CD4-positive, alpha-beta T cell treated with Interferon gamma for 1 hour (primary cell): ENCODE measurements at places on chromosomes 16 and 17.

GRCh38 chr16:85057212-85057889, 29.8 kb downstream of the KIAA0513 start:
- no peak for DNase-seq

DNA sequence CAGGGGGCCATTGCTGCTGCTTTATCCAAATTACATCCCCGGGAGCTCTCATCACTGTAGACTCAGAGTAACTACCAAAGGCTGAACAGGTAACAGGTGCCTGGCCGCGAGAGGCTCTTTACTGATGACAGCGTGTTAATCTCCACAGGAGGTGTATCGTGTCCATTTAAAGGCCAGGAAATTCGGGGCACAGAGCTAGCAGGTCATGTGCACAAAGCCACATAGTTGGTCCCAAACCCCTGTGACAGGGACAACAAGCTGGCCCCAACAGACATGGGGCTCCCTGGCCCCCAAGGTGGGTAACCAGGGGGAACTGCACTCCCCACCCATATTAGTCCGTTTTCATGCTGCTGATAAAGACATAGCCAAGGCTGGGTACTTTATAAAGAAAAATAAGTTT, 55.3 kb upstream of the RBFOX3 start:
- no peak for DNase-seq

- no peak for DNase-seq
Measured at GRCh38 chr16:57270221-57271062, 14.0 kb downstream of the PLLP start.

DNA sequence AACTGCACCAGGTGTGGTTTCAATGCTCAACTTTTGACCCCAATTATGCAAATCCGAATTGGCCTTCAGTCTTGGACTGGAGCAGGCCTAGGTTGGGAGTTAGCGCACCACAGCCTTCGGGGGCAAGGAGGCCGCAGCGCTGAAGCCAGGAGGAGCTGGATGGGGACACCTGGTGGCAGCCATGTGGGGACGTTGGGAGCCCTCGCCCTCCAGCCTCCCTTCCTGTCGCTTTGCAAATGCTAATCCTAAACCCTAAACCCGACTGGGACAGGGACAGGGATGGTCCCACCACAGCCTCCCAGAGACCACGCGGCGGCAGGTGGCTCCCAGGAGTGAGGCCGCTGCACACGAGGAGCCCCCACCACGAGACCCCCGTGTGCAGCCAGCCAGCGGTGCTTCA, 58.7 kb downstream of the KLHDC4 start:
- no peak for DNase-seq

DNA sequence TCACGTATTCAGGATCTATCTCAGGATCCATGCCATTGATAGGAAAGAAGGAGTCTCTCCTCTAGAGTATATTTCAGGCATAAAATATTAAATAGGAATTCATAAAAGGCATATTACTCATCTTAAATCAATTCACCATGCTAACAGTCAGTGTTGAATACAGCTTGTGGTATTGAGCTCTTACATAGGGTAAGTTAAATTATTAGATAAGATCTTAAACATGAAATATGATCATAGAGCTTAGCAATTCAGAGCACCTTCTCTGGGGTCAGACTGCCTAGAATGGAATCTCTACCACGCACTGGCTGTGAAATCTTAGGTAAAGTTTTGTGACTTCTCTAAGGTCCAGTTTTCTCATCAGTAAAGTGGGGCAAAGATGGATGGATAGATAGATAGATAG, 20.7 kb downstream of the MARCHF10 start:
- no peak for DNase-seq

- no peak for DNase-seq
Measured at GRCh38 chr17:21018894-21019293, 23.9 kb downstream of the USP22 start.

GRCh38 chr17:68674029-68674925, 73.1 kb upstream of the FAM20A start:
- no peak for DNase-seq

GRCh38 chr16:27708651-27709050, 158.7 kb downstream of the KATNIP start:
- no peak for DNase-seq

DNA sequence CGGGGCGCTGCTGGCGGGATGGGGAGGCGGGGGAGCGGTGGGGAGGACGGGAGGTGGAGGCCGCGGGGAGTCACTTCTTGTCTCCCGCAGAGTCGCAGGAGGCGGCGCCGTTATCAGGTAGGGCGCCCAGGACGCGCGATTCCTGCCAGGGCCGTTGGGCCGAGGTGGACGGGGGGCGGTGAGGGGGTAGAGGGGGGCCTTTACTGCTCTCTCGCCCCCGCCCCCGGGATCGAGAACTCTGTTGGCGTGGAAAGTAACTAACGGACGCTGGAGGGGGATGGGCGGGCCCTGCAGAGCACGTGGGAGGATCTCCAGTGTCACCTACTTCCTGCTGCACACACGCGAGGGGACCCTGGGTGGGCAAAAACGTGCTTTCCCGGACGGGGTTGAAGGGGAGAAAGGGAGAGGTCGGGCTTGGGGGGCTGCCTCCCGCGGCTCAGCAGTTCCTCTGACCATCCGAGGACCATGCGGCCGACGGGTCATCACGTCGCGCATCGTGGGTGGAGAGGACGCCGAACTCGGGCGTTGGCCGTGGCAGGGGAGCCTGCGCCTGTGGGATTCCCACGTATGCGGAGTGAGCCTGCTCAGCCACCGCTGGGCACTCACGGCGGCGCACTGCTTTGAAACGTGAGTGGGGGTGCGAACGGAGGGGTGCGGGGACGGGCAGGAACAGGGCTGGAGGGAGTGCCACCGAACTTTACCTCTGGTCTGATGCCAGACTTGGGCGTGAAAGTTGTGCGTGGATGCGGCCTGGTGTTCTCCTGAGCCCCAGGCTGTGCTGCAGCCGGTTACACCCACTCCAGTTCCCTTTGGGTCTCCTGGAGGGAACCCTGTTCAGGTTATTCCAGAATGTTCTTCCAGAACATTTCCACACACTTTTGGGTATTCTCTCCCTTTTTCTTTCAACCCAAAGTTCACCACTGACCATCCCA, 569 bp downstream of the PRSS21 start:
- no peak for DNase-seq

DNA sequence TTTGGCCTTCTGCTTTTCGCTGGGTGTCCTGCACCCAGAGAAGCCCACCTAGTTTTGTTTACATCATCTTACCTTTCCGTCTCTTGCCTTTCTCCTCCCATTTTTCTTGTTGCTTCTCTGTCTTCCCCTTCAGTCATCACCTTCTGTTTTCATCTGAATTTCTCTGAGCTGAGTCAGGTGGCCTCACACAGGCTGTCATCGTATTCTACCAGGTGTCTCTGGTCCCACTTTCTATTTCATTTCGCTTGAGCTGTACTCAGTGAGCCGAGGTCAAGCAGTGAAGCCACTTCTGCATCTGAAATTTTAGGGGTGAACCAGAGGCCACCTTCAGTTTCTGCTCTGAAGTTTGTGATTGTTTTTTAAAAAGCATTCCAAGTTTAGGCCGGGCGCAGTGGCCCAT, 9.7 kb downstream of the CRAMP1 start:
- no peak for DNase-seq

DNA sequence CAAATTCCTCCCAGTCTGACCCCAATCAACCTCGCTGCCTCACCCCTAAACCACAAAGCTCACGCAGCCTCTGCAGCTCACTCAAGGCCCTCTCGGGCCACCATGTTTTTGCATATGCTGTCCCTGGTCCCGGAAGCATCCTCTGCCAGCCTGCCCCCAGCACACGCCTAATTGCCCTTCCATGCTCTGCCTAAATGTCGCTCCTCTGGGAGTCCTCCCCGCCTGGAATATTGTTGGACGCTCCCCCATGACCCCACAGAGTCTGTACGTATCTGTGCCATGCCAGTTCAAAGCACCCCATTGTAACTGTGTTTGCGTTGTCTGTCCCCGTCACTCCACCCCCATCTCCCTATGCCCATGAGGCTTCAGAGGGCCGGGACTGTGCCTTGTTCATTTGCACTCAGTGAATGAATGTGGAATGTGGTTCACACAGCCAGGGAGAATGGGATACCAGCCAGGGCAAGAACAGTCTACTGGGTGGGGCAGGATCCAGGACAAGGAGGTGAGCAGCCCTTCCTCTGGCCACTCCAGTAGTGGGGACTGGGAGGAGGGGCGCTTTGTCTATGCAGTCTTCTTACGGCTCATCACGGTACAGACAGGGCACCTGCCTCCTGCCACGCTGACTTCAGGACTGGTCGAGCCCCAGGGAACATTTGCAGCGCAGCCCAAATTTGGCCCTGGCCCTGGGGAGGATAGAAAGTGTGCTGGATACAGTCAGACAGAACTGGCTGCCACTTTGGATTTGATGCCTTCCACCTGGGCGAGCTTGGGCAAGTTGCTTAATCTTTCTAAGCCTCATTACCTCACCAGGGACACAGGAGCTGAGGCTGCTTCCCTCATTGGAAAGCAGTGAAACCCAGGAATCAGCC, 48.5 kb downstream of the NOS2 start:
- DNase-seq, result no peak
